Heart left ventricle (tissue), 16 donors: ENCODE measurements at places on chromosomes 13 and 19.

DNA sequence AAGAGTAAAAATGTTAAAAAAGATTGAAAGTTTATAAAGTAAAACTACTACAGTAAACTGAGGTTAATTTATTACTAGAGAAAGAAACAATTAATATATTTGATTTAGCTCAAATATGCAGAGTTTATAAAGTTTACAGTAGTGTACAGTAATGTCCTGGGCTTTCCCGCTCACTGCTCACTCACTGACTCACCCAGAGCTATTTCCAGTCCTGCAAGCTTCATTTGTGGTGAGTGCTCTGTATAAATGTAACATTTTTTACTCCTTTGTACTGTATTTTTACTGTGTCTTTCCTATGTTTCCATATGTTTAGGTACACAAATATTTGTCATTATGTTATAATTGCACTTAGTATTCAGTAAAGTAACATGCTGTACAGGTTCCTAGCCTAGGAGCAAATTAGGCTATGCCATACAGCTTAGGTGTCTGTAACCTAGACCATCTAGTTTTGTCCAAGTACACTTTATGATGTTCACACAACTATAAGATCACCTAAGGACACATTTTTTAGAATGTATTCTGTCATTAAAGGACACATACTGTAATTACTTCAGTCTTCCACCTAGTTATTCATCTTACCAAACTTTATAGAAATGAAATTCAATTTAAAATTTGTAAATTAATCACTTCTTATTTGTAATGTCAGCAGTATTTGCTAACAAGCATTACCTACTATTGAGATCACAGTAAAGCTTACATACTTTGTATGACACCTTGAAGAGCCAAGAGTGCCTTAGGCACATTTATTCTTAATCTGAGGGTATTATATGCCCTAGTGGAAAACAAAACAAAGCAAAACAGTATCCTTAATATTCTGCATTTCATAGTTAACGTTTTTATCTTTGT, 683.4 kb downstream of the PCDH9 start:
- DNase-seq, result no peak

- no peak for DNase-seq
Observed at GRCh38 chr13:24083722-24084421, 76.6 kb upstream of the SPATA13 start.

- no peak for DNase-seq
Observed at GRCh38 chr13:81487151-81487550, 1146.2 kb upstream of the SPRY2 start.

- peak; percentile 10 for DNase-seq
Observed at GRCh38 chr19:3604987-3605343, 1.7 kb downstream of the TBXA2R start.

- no peak for DNase-seq
Observed at GRCh38 chr13:99159331-99160061, 41.2 kb upstream of the UBAC2 start.

GRCh38 chr13:24341439-24341838, 32.1 kb downstream of the C1QTNF9 start:
- DNase-seq, result no peak

DNA sequence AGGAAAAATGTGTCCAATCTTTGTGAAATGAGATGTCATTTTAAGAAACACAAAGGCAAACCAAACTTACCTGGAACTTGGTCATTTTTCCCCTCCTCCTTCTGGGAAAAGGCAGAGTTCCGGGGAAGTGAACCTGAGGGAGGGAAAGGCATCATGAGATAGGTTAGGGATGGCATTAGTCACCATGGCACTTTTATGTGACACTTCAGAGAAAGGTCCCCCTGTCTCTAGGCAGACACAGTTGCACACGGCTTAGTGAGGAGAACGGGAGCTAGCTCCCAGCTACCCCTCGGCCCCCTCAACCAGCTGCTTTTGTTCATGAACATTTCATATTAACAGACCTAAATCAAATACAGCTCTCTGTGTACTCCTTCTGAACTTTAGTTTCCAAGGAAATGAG, 1.5 kb downstream of the ZNF235 start:
- DNase-seq, result no peak

- no peak for DNase-seq
Observed at GRCh38 chr19:1013218-1013617, 7.7 kb downstream of the TMEM259 start.

DNA sequence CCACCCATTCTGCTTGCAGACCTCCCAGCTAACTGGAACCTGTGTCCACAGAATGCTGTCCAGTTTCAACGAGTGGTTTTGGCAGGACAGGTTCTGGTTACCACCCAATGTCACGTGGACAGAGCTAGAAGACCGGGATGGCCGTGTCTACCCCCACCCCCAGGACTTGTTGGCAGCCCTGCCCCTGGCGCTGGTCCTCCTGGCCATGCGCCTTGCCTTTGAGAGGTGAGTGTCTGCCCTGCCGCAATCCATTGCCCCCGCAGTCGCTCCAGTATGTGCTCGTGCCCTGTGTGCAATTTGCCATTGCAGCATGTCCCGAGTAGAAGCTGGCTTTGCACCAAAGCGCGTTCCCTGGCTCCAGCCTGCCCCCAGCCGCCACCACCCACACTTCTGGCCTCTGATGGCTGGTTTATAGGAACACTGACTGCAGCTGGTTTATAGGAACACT, 41.9 kb downstream of the CERS4 start:
- peak; percentile 86 for DNase-seq

- no peak for DNase-seq
Observed at GRCh38 chr13:100714478-100714877, 39.9 kb upstream of the TMTC4 start.

- peak; percentile 63 for DNase-seq
Observed at GRCh38 chr13:19959141-19959830, 759 bp downstream of the ZMYM2 start.

DNA sequence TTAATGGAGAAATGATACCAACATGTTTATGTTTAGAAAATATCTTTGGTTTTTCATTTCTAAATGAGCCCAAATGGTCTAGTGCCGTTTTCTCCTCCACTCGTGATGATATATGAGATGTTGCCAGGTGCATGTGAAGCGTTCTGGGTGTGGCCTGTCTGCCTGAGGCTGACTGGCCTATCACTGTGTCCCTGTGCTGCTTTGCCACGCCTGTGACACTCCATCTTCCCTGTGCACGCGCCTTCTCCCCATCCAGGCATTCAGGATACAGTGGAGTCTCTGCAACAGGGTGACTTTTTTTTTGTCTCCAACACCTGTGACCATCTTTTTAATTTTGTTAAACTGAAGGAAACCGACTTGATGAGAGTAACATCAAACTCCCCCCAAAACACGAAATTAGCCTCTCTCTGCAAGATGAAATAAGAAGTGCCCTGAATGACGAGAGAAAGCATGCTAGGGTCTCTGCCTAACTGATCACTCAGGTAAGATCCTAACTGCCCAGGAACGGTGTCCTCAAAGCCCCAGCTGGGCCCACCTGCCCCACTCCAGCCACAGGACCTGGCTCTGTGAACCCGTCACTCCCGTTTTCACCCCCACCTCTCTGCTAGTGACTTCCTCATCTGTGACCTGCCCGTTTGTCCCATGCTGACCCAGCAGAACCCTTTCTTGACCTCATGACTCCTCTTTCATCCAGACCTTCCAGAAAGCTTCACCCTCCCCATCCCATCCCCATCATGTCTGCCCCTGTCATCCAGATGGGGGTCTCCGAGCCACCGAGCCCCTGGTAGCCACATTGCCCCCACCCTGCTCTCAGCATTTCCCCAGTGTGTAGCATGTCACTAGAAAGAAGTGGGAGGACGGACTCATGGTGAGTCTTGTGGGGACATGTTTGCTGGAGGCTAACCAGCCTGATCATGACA, 33.2 kb upstream of the TFDP1 start:
- no peak for DNase-seq

DNA sequence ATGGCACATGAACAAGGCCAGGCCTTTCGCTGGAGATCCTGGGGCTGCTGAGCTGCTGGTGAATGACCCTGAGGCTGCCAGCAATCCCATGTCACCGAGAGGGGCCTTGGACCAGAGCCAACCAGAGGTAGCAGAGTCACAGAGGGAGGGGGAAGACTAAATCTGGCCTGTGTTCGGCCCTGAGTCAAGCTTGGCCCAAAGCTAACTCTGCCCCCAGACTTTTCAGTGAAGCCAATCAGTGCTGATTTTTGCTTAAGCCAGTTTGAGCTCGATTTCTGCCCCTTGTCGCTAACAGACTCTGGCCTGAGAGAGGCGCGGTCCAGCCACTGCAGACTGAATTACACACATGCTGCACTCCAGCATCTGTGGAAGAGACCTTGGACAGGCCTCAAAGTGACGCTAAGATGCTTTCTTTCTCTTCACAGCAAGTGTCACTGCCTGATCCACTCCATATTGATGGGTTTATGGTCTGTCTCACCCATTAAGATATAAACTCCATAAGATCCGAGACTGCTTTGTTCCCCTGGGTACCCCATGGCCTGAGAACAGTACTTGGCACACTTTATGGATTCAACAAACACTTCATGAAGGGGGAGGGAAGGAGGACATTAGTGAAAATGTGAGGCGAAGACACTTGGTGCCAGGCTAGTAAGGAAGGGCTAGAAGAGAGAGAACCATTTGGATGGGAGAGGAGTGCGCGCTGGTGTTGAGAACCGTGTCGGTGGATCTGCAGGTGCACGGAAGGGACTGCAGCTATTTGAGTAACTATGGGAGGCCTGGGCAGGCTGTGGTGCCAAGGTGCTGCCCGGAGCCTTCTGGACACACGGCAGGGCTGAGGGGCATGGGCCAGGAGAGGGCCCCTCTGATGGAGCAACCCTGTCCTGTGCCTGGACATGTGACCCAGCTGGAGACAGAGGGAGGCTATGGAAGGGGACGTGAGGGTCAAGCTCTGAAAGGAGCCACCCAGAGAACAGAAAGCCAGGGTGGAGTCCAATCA, 17.6 kb downstream of the RANBP3 start:
- peak; percentile 68 for DNase-seq

DNA sequence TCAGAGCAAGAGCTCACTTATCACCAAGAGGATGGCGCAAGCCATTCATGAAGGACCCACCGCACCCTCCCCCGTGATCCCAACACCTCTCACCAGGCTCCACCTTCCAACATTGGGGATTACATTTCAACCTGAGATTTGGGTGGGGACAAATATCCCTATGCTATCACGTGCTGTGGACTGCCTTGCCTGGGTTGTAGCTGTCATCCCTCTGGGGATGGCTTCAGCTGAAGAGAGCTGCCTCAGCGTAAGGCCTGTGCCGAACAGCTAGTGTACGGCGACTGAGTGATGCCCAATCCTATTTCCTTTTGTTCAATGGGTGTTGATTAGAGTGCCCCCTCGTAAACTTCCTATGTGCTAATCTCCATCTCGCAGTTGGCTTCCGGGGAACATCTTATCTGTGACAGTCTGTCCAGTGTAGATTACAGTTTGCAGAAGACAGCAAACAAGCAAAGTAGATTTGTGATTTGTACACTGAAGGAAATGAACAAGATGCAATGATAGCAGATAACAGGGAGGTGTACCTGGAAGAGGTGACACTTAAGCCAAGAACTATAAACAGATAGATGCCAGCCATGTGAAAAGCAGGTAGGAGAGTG, 11.8 kb upstream of the RCBTB1 start:
- no peak for DNase-seq

DNA sequence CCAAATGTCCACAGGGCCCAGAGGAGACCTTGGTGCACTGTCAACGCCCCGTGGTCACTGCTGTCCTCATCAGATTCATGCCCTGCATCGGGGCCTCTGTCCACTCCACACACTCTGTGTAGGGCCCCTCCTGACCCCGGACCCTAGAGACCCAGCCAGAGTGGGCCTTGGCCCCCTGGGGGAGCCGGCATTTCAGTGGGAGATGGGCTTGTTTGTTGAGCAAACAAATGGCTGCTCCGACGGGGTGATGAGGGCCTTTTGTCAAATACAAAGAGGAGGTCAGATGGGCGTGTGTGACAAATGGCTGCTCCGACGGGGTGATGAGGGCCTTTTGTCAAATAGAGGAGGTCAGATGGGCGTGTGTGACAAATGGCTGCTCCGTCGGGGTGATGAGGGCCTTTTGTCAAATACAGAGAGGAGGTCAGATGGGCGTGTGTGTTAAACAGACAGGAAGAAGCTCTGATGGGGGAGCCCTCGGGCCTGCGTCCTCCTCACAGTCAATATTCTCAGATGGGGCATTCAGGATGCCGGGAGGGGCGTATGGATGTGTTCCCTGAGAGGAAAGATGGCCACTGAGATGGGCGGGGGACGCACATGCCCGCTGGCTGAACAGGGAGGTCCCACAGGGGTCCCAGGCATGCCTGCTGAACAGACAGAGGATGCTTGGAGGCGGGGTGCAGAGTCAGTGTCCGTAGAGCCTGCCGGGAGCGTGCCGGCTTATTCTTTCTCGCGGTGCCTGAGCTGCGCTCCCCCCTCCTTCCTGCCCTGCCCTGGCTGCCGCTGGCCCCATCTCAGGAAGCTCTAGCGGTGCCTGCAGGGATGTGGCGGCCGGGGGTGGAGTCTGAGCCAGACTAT, 36.3 kb downstream of the SMIM24 start:
- peak; percentile 79 for DNase-seq

- no peak for DNase-seq
Observed at GRCh38 chr13:34672631-34673030, 269.4 kb upstream of the NBEA start.

DNA sequence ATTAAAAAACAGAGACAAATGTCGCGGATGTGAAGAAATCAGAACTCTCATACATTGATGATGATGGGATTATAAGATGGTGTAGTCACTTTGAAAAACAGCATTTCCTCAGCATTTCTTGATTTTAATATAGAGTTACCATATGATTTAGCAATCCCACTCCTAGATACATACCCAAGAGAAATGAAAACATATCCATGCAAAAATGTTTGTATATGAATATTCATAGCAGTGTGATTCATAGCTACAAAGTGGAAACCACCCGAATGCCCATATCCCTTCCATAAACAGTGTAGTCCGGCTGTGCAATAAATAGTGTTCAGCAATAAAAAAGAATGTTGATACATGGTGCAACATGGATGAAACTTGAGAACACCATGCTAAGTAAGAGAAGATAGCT, 44.6 kb downstream of the DPY19L3 start:
- DNase-seq, result no peak

DNA sequence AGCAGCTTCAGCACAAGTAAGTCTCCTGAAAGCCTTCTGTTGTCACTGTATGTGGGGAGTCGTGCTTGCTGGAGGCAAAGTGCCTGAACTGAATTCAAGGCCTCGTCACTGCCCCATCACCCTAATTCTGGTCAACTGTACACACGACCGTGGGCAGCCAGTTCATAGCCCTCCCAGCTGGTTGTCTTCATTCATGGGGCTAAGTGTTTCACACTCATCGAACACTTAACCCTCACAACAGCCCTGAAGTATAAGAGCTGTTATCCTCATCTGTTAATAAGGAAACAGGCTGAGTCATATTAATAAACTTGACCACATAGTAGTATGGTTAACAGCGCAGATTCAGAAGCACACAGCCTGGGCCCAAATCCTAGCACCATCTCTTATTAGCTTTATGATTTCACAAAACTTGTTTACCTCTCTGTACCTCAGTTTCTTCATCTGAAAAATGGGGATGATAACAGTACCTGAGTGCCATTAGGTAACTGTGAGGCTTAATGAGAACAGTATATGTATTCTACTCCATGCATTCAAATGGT, 66.7 kb downstream of the CDADC1 start:
- no peak for DNase-seq

GRCh38 chr13:46992383-46992952, 95.6 kb upstream of the HTR2A start:
- DNase-seq, result no peak
